Stimulated activated CD4-positive, alpha-beta T cell treated with anti-CD3 and anti-CD28 coated beads, Interleukin-1b, Interleukin-23, amount 100 ng/mL, for 1 hour (primary cell): ENCODE measurements at places on chromosomes 1 and 21.

- no peak for DNase-seq
Observed at GRCh38 chr1:42453386-42453785, 2.4 kb downstream of the ZMYND12 start.

DNA sequence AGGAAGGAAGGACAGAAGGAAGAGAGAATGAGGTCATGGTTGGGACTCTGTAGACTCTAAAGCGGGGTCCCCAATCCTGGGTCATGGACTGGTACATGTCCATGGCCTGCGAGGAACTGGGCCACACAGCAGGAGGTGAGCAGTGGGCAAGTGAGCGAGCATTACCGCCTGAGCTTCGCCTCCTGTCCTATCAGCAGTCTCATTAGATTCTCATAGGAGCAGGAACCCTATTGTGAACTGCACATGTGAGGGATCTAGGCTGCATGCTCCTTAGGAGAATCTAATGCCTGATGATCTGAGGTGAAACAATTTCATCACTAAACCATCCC, 128.9 kb downstream of the TRABD2B start:
- DNase-seq, result no peak

- DNase-seq, result no peak
Observed at GRCh38 chr1:43077273-43077672, 94.8 kb downstream of the EBNA1BP2 start.

DNA sequence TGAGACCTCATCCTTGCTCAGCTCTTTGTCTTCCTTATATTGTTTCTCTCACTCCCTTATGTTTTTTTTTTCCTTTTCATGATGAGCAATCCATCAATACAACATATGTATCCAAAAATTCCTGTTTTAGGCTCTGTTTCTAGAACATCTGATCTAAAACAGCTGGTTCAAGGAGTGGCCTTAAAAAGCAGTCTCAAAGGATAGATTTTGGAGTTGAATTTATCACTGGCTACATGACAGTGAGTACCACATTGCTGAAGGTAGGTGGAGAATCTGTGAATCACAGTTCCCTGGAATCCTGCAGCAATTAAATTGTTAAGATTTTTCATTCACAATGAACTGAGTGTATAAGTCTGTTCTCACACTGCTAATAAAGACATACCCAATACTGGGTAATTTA, 155.8 kb upstream of the ADAMTS5 start:
- no peak for DNase-seq

- no peak for DNase-seq
Observed at GRCh38 chr1:171107969-171108368, 17.3 kb downstream of the FMO3 start.

- DNase-seq, result no peak
Observed at GRCh38 chr21:44709426-44710293, 1.7 kb downstream of the TSPEAR start.

DNA sequence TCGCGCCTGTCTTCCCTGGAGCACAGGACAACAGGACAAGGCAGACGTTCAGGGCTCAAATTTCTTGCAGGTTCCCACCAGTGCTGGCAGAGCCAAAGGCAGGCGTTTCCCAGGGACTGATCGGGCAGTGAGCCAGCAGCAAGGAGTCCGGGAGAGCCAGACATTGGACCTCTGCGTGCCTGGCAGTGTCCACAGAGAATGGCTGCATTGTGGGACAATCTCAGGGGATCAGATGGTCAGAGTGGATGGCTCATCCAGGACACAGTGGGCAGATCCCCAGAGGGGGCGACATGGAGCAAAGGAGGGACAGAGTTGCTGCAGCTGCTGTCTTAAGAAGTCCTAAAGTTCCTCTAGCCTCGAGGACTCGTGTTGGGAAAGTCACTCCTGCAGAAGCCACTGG, 4.6 kb downstream of the TMEM63A start:
- DNase-seq, result no peak

DNA sequence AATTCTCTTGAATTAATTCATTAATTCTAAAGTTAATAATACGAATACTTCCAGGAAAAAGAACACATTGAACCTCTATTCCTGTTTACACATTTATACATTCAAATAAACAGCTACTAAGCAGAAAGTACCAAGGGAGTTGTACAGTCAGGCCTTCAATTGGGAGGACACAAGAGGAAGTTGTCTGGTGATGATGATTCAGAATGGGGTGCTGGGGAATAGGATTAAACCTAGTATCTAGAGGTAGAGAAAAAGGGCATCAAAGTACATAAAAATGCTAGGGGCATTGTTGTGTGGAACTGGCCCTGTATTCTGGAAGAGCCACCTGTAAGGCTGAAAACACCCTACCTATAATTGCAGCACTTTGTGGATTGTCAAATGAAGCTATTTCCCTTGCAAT, 71.7 kb upstream of the MROH9 start:
- no peak for DNase-seq

- DNase-seq, result no peak
Observed at GRCh38 chr21:30256100-30256499, 26.6 kb downstream of the KRTAP24-1 start.

DNA sequence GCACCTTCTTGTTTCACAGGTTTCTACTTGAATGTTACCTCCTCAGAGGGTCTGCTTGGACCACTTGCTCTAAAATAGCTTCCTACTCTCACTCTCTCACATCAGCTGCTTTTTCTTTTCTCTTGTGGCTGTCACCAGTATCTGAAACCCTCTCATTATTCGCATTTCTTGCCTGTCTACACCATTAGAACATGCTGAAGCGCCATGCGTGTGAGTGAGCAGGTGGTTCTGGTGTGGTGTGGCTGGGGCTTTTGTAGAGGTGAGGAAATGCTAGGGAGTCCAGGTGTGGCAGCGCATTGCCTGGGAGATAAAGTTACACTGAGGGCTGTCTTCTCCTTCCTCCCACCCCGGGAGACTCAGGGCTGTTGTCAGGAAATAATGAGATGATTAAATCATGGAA, 4.1 kb downstream of the ZNF362 start:
- no peak for DNase-seq

- DNase-seq, result no peak
Observed at GRCh38 chr1:51072043-51072439, 30.0 kb upstream of the C1orf185 start.

DNA sequence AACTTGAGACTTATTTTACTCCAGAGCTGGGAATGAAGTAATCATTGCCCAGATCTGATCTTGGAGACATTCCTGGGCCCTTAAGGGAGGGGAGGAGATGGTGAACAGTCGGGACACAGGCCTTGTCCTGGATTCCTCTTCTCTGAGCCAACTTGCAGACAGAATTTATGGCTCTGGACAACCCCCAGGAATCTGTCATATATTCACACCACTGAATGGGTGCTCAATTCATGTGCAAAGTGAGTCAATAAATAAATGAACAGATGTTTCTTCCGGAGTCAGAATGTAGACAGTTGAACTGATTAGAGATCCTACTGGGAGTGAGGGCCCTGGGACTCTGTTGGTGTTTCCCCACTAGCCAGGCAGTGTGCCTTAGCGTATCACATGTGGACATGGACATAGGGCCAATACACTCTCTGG, 2.6 kb downstream of the TUFT1 start:
- no peak for DNase-seq
